ENCODE measurements at places on chromosomes 12 and 14. TPM values are rescaled to one million over a fixed set of nuclear protein-coding genes. Genes with fewer than 3 reads are reported as not detected.
A peak's percentile ranks its signal among the peaks of the same experiment; 100 is the strongest.

GRCh38 chr14:99192028-99192621 lies 79.9 kb downstream of the BCL11B start:
- peak; percentile 49 for DNase-seq
- no peaks in the 10 kb centered on the region for H3K27me3 ChIP-seq
- peak overlapping the region; percentile 88 for H3K27ac ChIP-seq
- peak overlapping the region; percentile 75 for H3K4me3 ChIP-seq

DNA sequence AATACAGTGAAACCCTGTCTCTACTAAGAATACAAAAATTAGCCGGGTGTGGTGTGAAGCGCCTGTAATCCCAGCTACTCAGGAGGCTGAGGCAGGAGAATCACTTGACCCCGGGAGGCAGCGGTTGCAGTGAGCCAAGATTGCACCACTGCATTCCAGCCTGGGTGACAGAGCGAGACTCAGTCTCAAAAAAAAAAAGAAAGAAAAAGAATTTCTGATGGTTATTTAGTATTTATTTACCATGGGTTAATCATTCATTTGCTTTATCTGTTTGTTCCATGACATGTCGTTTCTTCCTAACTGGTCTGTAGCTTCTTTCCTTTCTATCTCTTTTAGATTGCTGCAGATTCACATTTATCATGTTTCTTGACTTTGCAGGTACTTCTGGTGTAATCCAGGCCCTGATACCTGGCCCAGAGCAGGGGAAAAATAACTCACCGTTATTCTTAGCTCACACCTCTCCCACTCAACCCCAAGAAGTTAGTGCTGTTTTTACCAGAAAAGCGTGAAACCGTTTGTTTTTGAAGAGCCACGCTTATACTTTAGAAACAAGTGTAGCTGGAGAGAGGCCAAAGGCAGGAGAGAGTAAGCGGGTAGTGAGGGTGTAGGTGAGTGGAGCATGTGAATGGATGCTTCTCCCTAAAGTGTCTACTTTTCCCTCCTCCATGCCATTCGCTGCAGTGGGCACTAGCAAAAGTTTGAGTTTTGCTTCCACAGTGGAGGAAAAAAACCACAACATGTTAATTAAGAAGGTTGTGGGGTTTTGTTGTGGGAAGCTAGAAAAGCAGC lies 45.4 kb downstream of the SRGAP1 start:
- no peaks in the 10 kb centered on the region for H3K36me3 ChIP-seq
- H3K4me1 ChIP-seq = no peaks in the 10 kb centered on the region
- H3K27ac ChIP-seq = no peak overlapping the region
- DNase-seq = no peak
- H3K27me3 ChIP-seq = no peaks in the 10 kb centered on the region
- H3K4me3 ChIP-seq = no peak overlapping the region

- no peaks in the 10 kb centered on the region for H3K36me3 ChIP-seq
- DNase-seq = no peak
- H3K4me1 ChIP-seq = no peaks in the 10 kb centered on the region
Observed at GRCh38 chr12:78181544-78182162, 351.0 kb downstream of the NAV3 start.

GPR65 gene
- 23.7 TPM for total RNA-seq

DNA sequence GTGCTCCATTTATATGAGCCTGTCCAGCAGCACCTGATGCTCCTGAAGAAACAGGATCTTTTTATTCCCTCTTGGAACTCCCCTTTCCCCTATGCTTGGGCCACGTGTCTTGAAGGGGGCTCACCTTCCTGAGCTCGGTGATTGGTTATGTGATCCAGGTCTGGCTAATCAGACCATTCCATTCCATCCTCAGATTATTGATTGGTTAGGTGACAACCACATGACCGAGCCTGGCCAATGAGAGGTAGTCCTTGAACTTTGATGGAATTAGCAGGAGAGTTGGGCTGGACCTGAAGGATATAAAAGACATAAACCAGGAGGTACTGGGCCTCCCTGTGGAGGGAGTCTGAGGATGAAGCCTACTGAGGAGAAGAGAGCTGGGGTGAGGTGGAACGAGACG lies 216.6 kb upstream of the LHX5 start:
- H3K36me3 ChIP-seq = no peaks in the 10 kb centered on the region
- no peak for DNase-seq
- no peak overlapping the region for H3K4me3 ChIP-seq
- no peaks in the 10 kb centered on the region for H3K4me1 ChIP-seq
- H3K27ac ChIP-seq = no peak overlapping the region

DNA sequence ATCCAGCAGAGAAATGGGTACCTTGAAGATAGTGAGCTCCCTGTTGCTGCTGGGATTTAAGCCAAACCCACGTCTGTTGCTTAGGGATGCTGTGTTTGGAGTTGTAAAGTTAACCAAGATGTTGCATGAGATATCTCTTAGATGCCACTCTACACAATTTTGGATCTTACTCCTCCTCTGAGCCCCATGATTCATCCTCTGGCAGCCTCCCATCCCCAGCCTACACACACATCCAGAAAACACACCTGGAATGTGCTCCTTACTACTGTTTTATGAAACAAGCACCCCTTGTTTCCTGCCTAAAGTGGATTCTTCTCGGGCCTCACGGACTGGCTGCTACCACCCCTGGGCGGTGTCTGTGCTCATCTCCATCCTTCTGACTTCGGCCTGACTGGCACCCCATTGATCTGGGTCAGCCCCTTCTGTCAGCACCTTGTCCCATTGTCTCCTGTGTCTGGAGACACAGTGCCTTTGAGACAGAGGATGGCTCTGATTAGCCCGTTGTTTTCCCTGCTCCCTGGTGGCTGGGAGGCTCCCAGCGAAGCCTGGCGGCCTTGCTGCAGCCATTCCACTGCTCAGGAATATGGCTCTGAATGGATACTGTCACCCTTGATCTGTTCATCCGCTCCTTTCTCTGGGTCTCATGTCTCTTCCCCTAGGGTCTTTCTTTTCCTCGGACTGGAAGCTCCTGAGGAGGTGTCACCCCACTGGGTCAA lies 24.3 kb downstream of the TSPAN9 start:
- peaks cover 3% of the 10 kb centered on the region for H3K27me3 ChIP-seq
- no peak overlapping the region for H3K4me3 ChIP-seq
- no peak for DNase-seq
- no peaks in the 10 kb centered on the region for H3K36me3 ChIP-seq

All from activated CD4-positive, alpha-beta memory T cell treated with anti-CD3 and anti-CD28 coated beads, Interleukin-2, amount 10 ng/mL, durations not matched to agents 7 days and 5 days (primary cell).